ENCODE measurements at places on chromosomes 13 and 19. TPM values are rescaled to one million over a fixed set of nuclear protein-coding genes. Genes with fewer than 3 reads are reported as not detected.

Gene ATP4B
- not detected for total RNA-seq

DNA sequence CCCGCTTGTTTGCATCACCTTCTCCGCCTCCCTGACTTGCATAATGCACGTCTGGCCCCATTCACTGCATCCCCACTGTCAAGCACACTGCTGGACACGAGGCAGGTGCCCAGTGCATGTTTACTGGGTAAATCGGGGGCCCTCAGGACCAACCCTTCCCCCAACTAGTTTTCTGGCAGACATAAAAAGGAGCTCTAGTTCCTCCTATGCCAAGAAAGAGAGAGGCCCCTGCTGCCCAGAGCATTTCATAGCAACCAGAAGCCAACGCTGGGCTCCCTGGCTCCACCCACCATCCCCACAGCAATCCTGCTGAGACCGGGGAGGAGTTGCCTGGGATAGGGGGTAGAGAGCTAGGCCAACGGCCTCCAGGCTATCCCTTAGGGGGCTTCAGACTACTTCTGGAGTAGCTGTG lies 23.2 kb downstream of the ANKRD27 start:
- DNase-seq = no peak

Gene VMAC
- 8.3 TPM for total RNA-seq

GRCh38 chr13:30340331-30341250 lies 33.2 kb upstream of the KATNAL1 start:
- no peak for DNase-seq

GRCh38 chr13:112970552-112971287 lies 1.7 kb downstream of the MCF2L start:
- peak; percentile 35 for DNase-seq

- DNase-seq = no peak
These were observed 112.3 kb downstream of the LRCH1 start for GRCh38 chr13:46665248-46665632.

GRCh38 chr13:97135883-97136282 lies 86.2 kb upstream of the MBNL2 start:
- no peak for DNase-seq

DNA sequence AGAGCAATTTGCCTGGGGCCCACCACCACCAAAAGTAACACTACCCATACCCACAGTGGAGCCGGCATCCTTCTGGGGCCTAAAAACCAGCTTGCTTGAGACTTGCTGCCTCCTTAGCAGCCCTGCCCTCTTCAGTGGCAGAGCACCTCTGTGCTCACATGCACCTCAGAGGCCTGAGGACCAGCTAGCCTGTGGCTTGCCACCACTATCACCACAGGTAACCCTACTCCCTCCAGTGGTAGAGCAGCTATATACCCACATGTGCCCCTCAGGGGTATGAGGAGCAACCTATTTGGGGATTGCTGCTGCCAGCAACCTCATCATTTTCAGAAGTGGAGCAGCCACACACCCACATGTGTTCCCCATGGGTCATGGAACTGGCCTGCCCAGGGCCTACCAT lies 111.4 kb upstream of the SPRY2 start:
- no peak for DNase-seq

- no peak for DNase-seq
These were observed 44.3 kb downstream of the COLGALT1 start for GRCh38 chr19:17599780-17600179.

- no peak for DNase-seq
These were observed 74.7 kb downstream of the MZT1 start for GRCh38 chr13:72652681-72653080.

- no peak for DNase-seq
These were observed 41.6 kb downstream of the IFT88 start for GRCh38 chr13:20608438-20609020.

DNA sequence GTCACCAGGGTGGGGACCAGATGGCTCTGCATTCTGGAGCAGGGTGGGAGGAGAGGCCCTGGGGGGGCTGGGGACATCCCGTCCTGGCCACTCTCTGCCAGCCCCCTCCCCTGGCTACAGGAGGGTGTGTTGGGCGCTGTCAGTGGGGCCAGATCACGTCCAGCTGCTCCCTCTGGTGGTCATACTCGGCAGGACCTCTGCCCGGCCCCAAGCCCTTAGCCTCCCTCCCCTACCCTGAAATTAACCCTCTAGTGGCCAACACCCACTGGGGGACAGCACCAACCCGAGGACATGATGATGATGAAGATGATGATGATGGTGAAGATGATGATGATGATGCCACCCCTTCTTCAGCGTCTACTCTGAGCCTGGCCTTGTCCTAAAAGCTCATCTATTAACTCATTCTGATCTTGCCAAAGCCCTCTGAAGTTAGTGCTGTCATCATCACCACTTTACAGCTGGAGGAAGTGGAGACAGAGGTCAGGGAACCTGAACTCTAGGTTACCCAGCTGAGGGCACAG lies 590 bp upstream of the LGI4 start:
- DNase-seq = peak; percentile 81

Gene ERICH6B
- total RNA-seq = not detected

Gene STOML3
- total RNA-seq = not detected

Gene TDRD12
- total RNA-seq = 0.47 TPM

- no peak for DNase-seq
These were observed 25.8 kb downstream of the COL4A1 start for GRCh38 chr13:110280985-110281688.

Gene ZNF571
- total RNA-seq = 1.7 TPM

- DNase-seq = no peak
These were observed 146.7 kb downstream of the ATP8A2 start for GRCh38 chr13:25518441-25518840.

GRCh38 chr13:60220072-60220471 lies 56.3 kb upstream of the DIAPH3 start:
- DNase-seq = no peak

DNA sequence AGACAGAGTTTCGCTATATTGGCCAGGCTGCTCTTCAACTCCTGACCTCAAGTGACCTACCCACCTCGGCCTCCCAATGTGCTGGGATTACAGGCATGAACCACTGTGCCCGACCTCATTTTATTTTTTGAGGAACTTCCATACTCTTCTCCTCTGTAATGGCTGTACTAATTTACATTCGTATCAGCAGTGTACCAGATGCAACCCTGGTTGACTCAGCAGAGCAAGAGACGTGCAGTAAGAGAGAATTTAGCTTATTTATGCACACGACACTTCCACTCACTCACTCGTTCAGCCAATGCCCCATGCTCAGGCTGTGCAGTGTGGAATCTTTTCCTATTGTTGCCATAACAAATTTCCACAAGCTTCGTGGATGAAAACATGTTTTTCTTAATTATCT lies 6.9 kb downstream of the KIR3DL3 start:
- no peak for DNase-seq

DNA sequence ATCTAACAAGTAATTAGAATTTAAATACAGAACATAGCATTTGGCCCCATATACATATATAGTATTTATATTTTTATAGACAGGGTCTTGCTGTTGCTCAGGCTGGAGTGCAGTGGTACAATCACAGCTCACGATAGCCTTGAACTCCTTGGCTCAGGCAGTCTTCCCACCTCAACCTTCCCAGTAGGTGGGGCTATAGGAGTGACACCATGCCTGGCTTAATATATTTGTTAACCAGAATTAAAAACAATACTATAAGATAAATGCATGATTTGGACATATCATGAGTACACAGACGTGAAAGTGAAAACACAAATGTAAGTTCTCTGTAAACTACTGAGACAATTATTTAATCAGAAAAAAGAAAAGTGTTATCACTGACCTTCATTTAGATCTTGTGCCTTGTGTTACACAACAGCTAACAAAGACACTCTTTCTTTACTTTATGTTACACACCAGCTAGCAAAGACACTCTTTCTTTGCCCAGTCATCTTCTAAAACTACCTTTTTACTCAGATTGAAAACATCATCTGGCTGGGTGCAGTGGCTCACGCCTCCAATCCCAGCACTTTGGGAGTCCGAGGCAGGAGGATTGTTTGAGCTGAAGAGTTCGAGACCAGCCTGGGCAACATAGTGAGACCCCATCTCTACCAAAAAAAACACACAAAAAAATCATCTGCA lies 22.6 kb downstream of the CARS2 start:
- no peak for DNase-seq

DNA sequence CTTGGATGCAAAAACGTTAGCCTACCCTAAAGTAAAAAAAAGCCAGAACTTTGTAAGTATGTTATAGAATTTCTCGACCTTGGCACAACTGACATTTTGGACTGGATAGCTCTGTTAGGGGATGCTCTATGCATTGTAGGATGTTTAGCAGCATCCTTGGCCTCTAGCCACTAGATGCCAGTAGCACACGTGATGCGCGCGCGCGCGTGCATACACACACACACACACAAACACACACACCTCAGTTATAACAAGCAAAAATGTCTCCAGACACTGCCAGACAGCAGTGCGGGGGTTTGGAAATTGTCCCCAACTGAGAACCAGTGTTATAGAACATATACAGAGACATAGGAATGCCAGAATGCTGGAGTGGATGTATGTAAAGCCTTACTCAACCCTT lies 17.2 kb downstream of the ZNF226 start:
- DNase-seq = no peak
